ENCODE measurements at places on chromosomes 12 and 14. TPM values are rescaled to one million over a fixed set of nuclear protein-coding genes. Genes with fewer than 3 reads are reported as not detected.

DNA sequence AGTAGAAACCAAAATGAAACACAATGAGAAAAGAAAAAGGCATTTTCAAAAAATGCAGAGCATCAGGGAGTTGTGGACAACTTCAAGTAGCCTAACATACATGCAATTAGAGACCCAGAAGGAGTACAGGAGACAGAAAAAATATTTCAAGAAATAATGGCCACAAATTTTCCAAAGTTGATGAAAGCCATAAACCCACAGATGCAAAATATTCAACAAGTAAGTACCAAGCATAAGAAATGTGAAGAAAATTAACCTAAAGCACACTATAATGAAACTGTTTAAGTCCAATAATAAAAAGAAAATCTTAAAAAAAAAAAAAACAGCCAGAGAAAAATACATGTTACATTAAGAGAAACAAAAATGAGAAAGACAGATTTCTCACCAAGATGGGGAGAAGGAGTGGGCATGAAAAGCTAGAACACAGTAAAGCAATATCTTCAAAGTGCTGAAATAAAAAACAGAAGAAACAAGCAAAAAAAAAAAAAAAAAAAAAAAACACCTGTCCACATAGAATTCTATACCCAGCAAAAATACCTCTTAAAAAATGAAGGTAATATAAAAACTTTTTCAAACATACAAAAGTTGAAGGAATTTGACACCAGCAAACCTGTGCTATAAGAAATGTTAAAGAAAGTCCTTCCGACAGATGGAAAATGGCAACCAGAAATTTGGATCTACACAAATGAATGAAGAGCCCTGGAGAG, 77.1 kb downstream of the PRKAB1 start:
- no peak for DNase-seq

- no peak for DNase-seq
Measured at GRCh38 chr12:104243551-104243950, 28.0 kb downstream of the TXNRD1 start.

GRCh38 chr14:74507085-74507484, 13.5 kb downstream of the ISCA2 start:
- no peak for DNase-seq

DNA sequence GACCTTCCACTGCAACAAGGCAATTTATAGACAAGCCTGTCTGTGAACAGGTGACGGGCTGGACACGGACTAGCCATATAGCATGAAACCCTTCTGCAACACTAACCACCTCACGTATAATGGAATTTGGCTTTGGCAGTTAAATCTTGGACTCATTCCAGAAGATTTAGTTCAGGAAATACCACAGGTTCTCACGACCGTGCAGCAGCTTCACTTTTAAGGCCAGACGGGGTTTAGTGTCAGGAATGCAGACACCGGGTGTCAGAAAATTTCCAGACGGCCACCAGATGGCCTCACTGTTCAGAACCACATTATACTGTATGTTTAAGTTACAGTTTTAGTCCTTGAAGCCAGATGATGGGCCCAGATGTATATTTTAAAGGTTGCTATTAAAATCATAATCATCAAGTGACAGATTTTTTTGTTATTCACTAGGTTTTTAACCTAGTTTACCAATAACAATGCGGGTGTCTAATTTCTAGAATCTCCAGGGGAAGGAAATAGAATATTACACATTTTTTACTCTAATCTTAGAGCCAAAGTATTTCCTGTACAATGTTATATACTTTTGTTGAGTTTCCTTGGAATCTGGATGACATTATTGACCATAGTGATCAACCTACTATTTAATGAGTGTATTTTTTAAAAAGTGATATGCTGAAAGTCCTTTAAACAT, 90.5 kb upstream of the TMPO start:
- DNase-seq, result peak; percentile 55

- DNase-seq, result no peak
Measured at GRCh38 chr12:4984344-4984743, 59.3 kb upstream of the KCNA5 start.

- DNase-seq, result no peak
Measured at GRCh38 chr12:111248236-111249017, 120.5 kb downstream of the PHETA1 start.

DNA sequence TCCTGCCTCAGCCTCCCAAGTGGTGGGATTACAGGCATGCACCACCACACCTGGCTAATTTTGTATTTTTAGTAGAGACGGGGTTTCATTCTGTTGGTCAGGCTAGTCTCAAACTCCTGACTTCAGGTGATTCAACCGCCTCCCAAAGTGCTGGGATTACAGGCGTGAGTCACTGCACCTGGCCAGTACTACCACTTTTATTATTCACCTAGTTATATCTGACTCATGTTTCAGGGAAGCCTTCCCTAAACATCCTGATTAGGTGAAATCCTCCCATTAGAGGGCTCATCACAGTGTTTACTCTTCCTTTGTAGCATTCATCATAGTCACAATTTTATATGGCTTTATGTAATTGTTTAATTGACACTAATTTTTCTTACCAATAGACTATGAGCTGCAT, 295.3 kb upstream of the SOX5 start:
- DNase-seq, result no peak

GRCh38 chr12:44663291-44663690, 212.8 kb downstream of the NELL2 start:
- DNase-seq, result no peak

DNA sequence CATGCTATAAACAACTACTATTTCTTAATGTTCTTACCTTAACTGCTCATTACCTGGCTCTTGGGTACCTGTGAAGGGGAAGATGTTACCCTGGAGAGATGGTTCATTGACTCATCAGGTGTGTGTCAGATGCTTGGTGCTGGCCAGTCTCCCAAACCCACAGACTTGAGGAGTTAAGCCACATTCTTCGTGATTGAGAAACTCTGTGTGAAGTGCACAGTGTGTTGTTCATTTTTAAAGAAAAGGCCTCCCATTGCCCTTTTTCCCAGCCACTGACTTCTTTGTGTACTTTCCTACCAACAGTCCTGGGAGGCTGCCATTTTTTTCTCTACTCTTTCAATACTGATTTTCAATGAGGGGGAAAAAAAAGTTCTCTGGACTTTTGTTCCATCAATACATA, 3.2 kb downstream of the MGST1 start:
- no peak for DNase-seq

Gene PTPRO
- 0.28 TPM for total RNA-seq

Gene TAS2R43
- 0.97 TPM for total RNA-seq

Gene LAG3
- total RNA-seq, result 117 TPM

Measured in activated T-cell treated with anti-CD3 and anti-CD28 coated beads, Interleukin-2, amount 50 U/mL, for 72 hours (primary cell).